ENCODE measurements at places on chromosomes 7 and 10.

DNA sequence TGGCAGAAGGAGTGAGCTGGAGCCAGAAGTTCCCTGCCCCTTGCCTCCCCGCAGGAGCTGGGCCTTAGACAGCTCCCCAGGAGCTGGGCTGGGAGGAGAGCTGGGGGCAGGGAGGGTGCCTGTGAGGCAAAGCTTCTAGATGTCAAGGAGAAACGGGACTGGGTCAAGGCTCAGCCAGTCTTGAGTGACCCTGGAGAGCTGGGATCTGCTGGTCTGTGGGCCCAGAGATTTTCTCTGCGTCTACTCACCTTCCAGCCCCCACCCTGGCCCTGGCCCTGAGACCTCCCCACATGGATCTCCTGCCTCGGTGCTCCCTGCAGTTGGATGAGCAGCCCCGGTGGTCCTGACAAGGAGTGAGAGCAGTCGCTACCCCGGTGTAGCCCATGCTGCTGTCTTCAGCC lies 20.3 kb upstream of the SHH start:
- DNase-seq, result no peak

GRCh38 chr10:21495002-21495751 lies 30.3 kb downstream of the SKIDA1 start:
- DNase-seq, result no peak

- no peak for DNase-seq
Observed at GRCh38 chr7:42222891-42223290, 14.1 kb downstream of the GLI3 start.

- DNase-seq, result peak; percentile 24
Observed at GRCh38 chr7:131011976-131012375, 278.0 kb upstream of the KLF14 start.
